ENCODE measurements at places on chromosomes 5 and 9.

DNA sequence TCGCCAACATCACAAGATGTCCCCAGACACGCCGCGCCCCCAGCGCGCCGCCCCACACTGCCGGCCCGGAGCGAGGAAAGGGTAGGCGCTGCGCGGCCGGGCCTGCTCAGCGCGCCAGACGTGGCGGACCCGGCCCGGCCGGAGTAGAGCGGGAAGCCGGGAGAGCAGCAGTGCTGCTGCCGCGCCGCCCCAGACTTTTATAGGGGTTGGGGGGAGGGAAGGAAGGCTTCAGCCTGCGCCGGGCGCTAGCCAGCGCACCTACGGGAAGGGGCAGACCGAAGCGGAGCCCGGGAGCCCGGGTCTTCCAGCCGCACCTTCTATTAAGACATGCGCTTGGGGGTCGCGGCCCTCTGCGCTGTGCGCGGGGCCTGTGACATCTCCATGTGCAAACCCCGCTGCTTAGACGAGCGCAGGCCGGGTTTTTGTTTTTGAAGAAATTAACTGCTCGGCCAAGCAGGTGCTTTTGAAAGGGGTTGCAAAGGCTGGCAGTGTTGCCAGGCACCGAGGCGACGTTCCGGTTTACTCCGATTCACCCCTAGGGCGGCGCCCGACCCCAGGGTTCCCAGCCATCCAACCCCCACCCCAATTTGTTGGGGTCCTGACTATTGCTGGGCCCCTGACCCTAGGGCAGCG is 353 bp upstream of the PAX5 start:
- DNase-seq: no peak

DNA sequence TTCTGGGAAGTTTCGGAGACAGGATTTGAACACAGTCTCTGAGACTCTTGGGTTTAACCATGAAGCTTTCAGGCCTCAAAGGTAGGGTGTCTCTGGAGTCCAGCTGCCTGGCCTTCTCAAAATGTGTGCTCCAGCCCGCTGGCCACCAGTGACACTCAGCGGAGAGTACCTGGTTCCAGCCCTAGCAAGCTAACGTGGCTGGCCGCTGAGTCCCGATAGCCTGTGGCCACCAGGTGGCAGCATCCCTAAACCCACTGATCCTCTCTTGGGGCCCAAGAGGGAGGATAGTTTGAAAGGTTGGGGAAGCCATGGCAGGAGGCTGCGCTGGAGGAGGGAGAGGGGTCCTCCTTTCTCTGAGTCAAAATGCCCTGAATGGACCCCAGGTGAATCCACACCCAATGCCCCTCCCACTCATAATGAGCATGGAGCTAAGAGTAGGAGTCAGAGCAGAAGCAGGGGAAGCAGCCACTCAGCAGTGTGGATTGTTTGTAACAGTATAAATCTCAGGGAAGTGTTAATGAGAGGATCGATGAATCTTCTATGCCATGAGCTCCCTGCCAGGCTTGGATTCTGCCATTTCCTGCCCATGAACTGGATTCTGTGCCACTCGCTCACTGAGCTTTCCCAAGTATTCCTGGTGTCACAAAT is 5.4 kb upstream of the TIFAB start:
- DNase-seq: no peak

DNA sequence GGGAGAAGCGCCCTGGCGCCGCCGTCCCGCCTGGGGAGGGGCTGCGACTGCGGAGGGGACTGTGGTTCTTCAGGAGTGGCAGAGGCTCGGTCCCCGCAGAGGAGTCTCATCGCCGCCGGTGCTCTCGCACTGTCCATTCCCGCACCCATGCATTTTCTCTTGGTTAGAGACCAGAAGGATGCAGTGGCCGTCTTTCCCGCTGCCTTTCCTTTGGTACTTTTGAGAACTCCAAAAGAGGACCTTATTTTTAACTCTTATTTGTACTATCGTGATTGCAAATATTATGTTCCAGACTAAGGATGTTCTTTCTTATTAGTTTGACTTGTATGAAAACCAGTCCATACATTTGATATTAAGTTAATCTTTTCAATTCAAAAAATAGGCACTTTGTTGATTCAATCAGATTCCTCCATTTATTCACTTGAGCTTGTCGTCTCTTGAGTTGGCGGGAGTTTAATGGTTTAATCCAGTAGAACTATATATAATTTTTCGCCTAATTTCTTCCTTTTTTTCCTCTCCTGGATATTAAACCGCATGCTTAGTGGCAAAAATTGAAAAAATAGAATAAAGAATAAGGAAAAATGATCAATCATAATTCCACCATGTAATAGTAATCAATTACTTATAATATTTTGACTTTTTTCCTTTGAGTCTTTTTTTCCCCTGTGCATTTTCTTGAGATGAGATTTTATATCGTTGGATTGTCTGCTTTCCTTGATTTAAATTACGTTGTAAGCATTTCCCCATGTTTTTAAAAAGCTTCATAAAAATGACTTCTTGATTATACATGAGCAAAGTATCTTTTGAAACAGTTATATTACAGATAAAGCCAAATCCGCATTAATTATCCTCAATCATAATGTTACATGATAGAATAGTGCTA is 861 bp downstream of the ZFYVE16 start:
- no peak for DNase-seq

DNA sequence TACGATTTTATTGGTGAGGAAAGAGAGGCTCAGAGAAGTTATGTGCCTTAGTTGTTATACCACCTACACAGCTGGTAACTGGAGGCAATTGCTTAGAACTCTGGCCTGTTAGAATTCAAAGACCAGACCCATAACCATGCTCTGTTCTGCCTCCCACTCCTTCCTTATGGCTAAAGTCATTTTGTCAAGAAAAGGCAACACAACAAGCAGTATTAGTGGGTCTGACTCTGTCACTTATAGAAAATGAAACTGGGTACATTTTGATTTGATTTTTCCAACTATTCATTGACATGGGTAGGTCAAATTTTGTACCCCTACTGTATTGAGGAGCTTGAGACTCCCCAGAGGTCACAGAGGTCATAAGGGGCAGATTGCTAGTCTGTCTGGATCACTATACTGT is 44.5 kb upstream of the NR3C1 start:
- no peak for DNase-seq

- DNase-seq: no peak
These were observed 87.7 kb upstream of the LRRTM2 start for GRCh38 chr5:138962614-138963370.

DNA sequence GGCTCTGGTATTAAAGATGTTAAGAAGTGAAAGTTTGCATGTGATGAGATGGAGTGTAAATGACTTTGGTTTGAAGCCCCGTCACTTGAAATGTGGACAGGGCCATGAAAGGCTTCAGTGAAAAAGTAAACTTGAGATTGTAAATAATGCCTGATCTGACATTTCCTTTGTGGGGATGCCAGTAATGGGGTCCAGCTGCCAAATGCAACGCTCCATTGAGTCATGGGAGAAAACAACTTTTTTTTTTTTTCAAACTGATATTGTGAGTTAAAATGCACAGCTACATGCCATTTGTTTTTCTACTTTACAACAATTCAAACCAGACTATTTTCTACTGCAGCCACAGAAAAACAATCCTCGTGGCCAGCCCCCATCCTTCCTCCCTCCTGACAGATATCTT is 327.0 kb upstream of the TNC start:
- DNase-seq: no peak

DNA sequence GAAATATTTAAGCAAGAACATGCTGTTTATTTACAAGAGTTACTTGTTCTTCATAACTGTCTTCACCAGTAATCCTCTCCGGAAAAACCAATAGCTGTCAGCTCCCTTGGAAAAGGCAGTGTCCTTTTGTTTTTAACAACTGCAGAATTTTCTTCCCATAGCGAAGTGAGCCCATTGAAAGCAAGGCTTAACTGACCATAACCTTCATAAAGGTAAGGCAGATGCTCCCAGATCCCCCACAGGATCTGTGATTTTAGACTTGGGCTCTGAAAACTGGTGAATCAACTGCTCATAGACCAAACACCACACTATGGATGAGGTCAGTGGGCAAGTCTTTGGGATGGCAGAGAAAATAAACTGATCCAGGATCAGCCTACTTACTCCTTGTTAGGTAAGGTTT is 155.0 kb downstream of the GLIS3 start:
- DNase-seq: no peak

- no peak for DNase-seq
These were observed 10.4 kb downstream of the FPGS start for GRCh38 chr9:127812936-127813675.

DNA sequence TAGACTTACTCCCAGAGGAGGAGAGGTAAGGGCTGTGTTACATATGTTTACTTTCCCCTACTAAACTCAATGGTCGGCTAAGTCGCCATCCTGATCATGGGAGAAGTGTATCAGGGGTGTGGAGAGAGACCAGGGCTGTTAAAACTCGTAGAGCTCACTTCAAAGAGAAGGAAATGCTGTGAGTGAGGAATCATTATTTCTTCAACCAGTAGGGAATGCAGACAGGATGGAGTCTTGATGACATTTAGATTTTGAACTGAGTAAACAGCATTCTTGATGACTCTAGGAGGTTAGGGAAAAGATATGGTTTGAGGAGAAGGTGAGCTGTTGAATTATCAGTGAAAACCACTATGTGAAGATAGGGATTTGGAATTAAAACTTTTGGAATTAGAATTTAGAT is 17.3 kb downstream of the RECK start:
- DNase-seq: no peak

- DNase-seq: no peak
These were observed 7.8 kb downstream of the HIGD2A start for GRCh38 chr5:176396330-176396729.

DNA sequence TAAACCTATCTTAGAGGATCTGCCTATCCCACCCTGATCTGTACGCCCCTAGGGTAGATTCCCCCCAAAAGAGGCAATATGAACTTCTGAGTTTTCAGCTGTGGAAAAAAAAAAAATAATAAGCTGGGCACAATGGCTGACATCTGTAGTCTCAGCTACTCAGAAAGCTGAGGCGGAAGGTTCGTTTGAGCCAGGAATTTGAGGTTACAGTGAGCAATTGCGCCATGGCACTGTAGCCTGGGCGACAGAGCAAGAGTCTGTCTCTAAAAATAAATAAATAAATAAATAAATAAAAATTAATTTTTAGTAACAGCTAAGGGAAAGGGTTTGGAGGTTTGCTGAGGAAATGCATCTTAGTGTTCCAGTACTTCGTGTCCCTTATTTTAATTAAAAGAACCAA is 21.1 kb upstream of the SLC28A3 start:
- DNase-seq: no peak

- peak; percentile 31 for DNase-seq
These were observed 215.7 kb downstream of the FAM114A2 start for GRCh38 chr5:153823036-153823435.

DNA sequence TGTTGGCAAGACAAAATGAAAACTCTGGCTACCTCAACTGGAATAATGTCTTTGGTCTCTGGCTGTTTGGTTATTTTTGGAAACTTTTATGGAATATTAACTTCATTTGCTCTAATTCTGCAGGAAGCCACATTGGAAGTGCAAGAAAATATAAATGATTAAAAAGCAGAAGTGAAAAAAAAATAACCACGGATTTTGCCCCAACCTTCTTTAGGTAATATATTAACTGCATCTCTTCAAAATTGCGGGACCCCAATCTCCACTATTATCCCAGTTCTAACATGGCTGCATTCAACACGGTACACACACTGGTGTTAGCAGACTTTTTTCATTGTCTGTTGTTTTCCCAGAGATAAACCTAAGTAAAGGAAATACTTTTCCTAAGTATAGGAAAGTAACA is 23.0 kb downstream of the GLIS3 start:
- no peak for DNase-seq

- DNase-seq: no peak
These were observed 86.5 kb downstream of the ADGRV1 start for GRCh38 chr5:90645024-90645610.

GRCh38 chr9:129141066-129142041 is 30.1 kb downstream of the PTPA start:
- DNase-seq: peak; percentile 77

DNA sequence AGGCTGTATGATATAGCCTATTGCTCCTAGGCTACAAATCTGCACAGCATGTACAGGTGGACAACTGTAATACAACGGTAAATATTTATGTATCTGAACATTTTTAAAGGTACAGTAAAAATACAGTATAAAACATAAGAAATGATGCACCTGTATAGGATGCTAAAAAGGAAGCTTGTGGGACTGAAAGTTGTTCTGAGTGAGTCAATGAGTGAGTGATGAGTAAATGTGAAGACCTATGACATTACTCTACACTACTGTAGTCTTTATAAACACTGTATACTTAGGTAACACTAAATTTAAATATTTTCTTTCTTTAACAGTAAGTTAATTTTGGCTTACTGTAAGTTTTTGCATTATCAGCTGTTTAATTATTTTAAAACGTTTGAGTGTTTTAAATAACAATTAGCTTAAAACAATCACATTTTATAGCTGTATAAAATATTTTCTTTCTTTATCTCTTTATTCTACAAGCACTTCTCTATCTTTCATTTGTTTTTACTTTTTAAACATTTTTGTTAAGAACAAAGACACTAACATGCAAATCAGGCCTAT is 28.1 kb downstream of the CDH18 start:
- DNase-seq: no peak

- DNase-seq: peak; percentile 86
These were observed 171.7 kb downstream of the ATPSCKMT start for GRCh38 chr5:10077791-10078545.

DNA sequence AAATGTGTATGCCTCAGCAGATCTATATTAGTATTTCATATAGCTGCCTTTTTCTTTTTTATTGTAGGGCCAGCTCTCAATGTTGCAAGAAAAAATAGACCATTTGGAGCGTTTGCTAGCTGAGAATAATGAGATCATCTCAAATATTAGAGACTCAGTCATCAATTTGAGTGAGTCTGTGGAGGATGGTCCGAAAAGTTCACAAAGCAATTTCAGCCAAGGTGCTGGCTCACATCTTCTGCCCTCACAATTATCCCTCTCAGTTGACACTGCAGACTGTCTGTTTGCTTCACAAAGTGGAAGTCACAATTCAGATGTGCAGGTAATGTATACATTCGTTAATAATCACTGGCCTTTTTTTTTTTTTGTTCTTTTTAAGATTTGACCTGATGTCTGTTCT is 23.7 kb downstream of the MAN2A1 start:
- no peak for DNase-seq

DNA sequence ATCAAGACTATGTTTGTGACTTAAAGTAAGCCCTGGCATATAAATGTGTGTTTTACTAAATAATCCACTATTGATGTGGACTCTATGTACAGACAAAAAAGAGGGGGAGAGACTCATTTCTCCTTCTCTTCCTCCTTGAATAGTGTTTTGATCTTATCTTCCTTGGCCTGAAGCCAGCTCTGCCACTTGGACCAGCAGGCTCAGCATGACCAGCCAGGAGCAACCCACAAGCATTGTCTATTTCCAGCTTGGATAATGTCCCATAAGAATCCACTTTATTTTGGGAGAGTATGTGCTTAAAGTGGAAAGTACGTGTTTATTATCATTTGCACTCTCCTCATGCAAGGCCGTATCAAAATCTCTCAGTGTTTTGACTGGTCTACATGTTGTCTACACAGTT is 23.8 kb upstream of the SLC46A2 start:
- DNase-seq: no peak

GRCh38 chr9:107577140-107577776 is 87.7 kb upstream of the KLF4 start:
- DNase-seq: no peak

GRCh38 chr9:89465726-89466308 is 32.1 kb downstream of the SEMA4D start:
- DNase-seq: no peak

All from fibroblast of skin of left quadriceps (primary cell).